Esophagus muscularis mucosa (tissue), 4 donors: ENCODE measurements at places on chromosomes 16 and 17. TPM values are rescaled to one million over a fixed set of nuclear protein-coding genes. Genes with fewer than 3 reads are reported as not detected.

DNA sequence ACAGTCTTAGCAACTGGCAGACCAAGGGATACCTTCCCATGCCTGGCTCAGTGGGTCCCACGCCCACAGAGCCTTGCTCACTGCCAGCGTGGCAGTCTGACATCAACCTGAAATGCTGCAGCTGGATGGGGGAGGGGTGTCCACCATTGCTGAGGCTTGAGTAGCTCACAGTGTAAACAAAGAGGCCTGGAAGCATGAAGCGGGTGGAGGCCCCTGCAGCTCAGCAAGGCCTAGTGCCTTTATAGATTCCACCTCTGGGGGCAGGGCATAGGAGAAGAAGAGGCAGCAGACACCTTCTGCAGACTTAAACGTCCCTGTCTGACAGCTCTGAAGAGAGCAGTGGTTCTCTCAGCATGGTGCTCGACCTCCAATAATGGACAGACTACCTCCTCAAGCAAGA is 263.2 kb downstream of the KIF2B start:
- no peak for DNase-seq

GRCh38 chr17:81500047-81500446 is 12.6 kb downstream of the ACTG1 start:
- no peak for DNase-seq

GRCh38 chr17:16255481-16255921 is 38.5 kb downstream of the PIGL start:
- DNase-seq, result no peak

The GRIN2C gene
- total RNA-seq, result 2.5 TPM

The KRTAP2-2 gene
- not detected for total RNA-seq

DNA sequence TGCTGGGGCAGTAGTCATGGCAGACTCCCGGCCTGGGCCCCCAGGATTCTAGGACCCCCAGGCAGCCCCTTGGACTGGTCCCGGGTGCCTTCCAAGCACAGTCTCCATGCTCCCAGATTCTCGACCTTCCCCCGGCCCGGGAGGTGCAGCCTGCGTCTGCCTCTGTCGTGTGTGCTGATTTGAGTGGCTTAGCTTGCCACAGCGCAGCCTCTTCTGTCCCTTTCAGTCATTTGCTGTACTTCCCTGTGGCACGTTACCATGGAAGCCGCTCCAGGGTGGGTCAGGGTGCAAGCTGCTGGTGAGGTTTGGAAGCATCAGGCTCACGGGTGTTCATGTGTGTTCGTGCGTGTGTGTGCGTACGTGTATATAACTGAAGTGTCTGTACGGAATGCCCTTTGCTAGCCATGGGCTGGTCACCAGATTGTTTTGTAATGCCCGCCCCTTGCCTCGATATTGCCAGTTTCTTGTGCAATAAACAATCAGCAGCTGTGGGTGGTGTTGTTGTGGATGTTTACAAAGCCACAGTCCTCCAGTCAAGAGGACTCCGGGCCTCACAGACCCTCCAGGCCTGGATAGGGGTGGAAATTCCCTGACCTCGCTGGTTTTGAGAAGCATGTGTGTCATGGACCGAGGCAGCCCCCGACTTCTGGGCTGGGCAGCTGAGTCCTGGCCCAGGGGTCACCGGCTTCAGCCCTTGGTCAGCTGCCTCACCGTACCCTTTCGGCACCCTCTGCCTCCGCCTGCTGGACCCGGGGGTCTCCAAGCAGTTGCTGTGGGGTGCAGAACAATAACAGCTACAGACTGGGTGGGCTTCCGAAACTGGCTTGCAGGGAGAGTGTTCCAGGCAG is 9.7 kb upstream of the CLEC18A start:
- DNase-seq, result no peak

The INCA1 gene
- 4.6 TPM for total RNA-seq

DNA sequence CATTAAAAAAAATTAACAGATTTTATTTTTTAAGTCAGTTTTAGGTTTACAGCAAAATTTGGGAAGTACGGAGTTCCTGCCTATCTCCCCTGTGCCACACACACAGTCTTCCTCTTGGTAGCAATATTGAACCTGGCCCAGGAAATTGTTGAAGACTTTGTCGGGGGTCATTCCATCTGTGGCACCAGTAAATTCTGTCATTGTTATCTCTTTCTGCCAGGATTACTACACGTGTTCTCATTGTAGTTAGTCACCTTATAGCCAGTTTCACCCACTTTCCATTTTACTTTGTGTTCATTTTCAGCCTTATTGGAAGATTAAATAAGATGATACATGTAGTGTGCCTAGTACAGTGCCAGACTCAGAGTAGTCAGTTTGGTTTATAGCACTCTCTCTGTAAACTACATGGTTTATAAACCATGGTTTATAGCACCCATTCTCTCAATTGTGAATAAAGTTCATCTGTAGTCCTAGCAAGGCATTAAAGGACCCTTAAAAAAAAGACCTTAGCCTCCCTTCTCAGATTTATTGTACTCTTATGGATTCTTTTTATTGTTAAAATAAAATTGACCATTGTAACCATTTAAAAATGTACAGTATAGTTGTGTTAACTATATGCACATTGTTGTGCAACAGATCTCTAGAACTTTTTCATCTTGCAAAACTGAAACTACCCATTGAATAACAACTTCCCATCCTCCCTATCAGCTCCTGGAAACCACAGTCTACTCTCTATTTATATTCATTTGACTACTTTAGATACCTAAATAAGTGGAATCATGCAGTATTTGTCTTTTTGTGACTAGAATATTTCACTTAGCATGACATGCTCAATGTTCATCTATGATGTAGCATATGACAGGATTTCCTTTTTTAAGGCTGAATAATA is 36.1 kb downstream of the NLK start:
- DNase-seq, result no peak

- DNase-seq, result no peak
Measured at GRCh38 chr17:12134587-12134986, 113.9 kb downstream of the MAP2K4 start.

The SMIM36 gene
- total RNA-seq, result not detected

- DNase-seq, result no peak
Measured at GRCh38 chr17:38352245-38353085, 821 bp downstream of the SOCS7 start.

The FBXW10 gene
- total RNA-seq, result 0.42 TPM

GRCh38 chr17:82358465-82359350 is at the start of gene TEX19:
TEX19 (plus strand) TSS chr17:82359247; CDS start chr17:82362151, 2,904 bp downstream.
- no peak for DNase-seq

The APOBR gene
- 1.3 TPM for total RNA-seq

- no peak for DNase-seq
Measured at GRCh38 chr17:2943981-2944380, 119.4 kb downstream of the OR1D5 start.

- DNase-seq, result no peak
Measured at GRCh38 chr16:4825196-4825595, 21.9 kb downstream of the GLYR1 start.

The GPR179 gene
- total RNA-seq, result not detected

The SMPD3 gene
- 0.66 TPM for total RNA-seq

The ITGB3 gene
- total RNA-seq, result 61.5 TPM

- no peak for DNase-seq
Measured at GRCh38 chr17:78997231-78997741, 12.3 kb downstream of the CANT1 start.

The GNGT2 gene
- total RNA-seq, result 2.1 TPM

GRCh38 chr17:5121186-5121841 is 5.5 kb downstream of the USP6 start:
- no peak for DNase-seq

DNA sequence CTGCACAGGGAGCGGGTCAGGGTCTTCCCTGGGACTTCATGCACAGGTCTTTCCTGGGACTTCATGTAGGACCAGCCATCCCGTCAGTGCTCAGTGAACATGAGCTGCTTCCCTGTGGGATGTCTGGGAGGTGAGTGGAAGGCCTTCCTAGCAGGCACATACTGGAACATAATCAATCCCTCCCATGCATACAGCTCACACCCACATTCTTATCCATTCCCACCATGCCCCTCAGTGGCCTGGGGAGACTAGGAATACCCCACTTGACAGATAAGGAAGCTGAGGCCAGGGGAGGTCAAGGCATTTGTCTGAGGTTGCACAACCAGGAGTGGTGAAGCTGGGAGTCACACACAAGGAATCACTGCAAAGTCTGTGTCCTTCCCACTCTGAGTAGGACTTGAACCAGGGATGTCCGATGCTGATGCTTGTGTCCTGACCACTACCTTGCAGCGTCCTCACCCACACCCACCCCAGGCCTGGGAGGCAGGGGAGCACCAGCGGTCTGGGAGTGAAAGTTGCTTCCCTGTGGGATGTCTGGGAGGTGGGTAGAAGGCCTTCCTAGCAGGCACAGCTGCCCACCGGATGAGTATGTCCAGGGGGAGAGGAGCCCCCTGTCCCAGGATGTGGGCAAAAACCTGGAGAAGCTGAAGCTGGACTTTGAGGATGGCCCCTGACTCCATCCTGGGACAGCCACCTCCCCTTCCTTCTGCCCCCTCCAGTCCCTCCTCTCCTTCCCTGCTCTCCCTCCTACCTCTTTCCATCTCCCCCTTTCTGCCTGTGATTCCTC is 1.0 kb upstream of the NLRC5 start:
- no peak for DNase-seq

GRCh38 chr17:10155371-10156076 is 42.9 kb downstream of the GAS7 start:
- no peak for DNase-seq

The FSCN2 gene
- total RNA-seq, result 2.4 TPM

DNA sequence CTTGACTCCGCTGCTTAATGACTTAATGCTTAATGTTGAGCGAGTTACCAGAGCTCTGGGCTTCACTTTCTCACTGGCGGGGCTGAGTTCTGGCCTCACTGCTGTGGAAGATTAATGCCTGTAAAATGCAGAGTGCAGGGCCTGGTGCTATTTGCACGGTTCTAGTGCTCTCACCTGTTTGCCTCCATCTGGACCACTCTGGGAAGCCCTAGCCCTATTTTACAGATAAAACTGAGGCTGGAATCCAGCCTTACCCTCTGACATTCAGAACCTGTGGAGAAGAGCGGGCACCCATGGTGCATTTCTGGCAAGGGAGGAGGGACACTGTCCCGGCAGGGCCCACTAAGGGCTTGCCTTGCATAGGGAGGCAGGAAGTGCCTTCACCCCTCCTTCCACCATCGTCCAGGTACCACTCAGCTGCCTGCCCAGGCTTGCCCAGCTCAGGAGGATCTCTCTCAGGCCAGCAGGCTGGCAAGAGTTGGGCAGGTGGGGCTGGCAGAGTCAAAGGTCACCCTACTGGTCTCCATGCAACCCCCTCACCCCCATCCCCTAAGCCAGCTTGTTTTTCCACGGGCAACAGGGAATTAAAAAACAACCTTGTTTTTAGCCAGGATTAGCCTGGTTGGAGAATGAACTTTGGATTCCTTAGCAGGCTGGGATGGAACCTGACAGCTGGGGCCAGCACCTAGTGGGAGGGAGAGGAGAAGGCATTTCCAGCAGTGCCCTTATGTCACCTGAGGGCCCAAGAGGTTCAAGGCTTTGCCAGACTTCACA is 4.1 kb upstream of the UBALD1 start:
- no peak for DNase-seq

DNA sequence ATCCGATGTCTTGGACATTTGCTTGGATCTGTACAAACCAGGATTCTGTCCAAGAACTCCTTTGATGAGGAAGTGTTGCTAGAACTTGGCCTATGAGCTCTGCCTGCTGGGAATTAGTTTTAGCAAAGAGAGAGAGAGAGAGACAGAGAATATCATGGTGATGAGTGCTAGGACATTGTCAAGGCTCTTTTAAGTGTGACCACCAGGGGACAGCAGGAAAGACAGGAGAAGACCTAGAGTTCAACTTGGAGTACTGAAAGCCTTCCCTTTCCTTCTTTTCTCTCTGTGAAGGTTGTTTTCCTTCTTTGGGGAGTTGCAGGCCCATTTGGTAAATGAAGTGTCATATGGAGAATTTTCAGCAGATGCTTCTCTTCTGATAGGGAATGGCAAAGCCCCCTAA is 389.2 kb upstream of the HSBP1 start:
- DNase-seq, result peak; percentile 3

DNA sequence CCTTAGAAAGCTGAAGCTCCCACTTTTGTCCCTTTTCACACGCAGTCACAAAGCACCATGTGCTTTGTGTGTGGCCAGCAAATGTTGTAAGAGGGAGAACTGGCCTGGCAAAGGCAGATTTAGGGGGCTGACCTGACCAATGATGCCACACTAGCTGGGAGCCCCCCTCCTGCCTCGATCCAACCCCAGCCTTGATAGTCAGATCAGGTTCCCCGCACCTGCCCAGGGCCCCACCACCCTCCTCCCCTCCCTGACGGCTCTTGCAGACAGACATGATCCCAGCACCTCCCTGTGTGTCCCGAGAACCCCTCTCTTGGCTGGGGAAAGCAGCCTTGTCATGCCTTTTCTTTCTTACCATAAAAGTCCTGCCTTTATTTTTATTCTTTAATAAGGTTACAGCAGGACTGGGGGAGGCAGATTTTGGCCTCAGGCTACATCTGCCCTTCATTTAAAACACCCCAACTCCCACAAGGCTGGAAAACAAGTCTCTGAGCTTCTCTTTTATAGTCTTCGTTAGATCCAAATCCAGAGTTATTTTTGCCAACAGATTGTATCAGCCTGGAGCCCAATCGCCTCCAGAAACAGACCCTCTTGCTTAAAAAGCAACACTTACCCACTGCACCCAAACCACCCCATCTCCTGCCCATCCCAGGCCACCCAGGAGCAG is 201.8 kb upstream of the CDH5 start:
- no peak for DNase-seq
